ENCODE measurements at places on chromosomes 7 and 10. TPM values are rescaled to one million over a fixed set of nuclear protein-coding genes. Genes with fewer than 3 reads are reported as not detected.

DNA sequence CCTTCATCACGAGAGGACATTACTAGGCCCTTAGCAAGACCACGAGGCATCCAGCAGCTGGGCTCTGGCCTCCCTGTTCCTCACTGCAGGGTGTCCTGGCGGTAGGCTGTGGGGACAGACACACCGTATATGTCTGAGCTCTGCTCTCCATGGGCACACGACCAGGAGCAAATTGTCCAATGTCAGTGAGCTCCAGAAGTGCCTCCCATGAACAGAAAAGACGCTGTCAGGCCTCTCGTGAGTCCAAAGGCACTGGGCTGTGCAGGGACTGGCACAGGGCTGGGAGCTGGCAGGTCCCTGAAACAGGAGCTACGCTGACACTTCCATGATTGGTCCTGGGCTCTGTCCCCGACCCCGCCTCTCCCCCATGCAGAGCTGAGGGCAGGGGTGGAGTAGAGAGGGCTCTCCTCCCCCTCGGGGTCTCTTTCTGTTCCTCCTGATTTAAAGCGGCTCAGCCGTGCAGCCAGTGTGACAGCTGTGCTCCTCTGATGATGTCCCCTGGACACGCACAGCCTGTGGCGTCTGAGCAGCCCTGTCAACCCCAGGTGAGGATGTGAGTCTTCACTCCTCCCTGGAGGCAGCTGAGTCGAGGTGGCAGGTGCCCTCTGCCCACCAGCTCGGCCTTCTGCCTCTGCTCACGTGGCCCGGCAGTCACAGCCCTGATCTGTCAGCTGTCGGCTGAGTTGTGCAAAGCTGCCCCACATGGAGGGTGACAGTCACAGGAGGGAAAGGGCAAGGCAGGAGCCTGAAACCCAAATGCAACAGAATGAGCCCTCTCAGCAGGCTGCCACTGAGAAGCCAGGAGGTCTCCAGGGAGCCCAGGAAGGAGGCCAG, 13.0 kb downstream of the ANTXRL start:
- DNase-seq, result peak; percentile 59

DNA sequence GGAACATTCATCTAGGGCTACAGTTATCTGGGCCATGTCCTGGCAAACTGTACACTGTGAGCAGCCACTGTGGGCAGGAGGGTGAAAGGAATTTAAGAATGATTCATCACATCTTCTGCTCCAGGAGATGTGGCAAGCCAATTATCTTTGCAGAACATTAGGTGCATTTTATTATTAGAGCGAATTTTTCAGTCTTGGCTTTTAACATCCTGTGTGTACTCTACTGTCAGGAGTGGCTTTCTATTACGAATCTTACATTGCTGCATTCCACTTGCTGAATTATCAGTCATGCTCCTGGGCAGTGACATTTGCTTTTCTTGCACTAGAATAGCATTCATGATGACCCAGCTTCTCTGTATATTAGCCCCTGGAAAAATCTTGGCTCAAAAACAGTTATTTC, 109.2 kb upstream of the TARP start:
- no peak for DNase-seq

The ATOH7 gene
- total RNA-seq, result not detected

- DNase-seq, result no peak
These were observed 53.0 kb upstream of the C1GALT1 start for GRCh38 chr7:7129381-7129780.

GRCh38 chr7:81768951-81769778, 682 bp downstream of the HGF start:
- no peak for DNase-seq

- DNase-seq, result no peak
These were observed 90.7 kb downstream of the TFPI2 start for GRCh38 chr7:93799750-93800357.

DNA sequence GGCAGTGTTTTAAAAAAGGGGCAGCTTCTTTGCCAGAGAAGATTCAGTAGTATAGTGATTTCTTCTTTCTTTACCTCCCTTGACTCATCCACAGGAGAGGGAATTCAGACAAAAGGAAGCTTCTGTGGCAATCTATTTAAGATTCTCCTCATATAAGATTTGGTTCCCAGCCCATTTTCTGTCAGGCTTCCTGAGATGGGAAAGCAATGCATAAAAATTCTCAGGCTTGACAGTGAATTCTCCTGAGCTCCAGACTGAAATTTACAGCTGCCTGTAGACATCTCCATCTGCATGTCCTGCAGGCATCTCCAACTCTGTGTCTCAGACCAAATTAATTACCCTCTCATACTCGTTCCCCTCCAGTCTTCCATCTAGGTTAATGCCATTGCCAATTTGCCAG, 72.8 kb downstream of the TSPAN12 start:
- DNase-seq, result no peak

Measured in osteoblast (primary cell).